Activated naive CD4-positive, alpha-beta T cell (primary cell): ENCODE measurements at places on chromosomes 11 and 22.

- DNase-seq: no peak
Measured at GRCh38 chr11:133935551-133935910, 21.2 kb downstream of the IGSF9B start.

DNA sequence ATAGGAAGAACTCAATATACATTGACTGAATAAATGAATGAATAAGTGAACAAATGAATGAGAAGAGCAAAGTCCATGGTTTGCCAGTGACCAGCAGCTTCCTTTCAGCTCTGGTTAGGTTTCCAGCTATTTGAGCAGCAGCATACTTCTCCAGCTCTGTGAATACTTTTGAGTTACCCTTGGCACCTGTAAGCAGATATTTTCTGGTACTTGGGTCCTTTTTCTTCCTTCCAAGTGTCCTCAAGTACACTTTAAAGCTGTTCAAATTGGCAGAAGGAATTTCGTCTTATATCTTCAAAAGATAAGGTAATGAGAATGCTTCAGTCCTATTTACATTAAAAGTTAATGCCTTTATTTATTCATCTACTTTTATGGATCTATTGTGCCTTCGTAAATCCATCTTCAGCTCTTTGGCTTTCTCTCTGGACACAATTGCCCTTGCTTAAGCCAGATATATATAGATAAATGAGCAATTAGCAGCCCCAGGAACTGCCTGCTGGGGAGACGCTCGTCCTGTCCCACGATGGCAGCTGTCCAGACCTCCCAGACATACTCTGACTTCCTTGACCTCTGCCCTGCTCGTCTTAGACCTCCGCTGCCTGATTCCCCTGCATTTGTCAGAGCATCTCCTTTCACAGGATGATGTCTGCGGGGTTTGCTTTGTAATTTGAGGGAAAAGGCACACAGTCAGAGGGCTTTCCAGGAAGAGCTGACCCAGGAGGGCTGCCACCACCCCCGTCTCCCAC lies 926.3 kb downstream of the OPCML start:
- DNase-seq: no peak

GRCh38 chr11:134082990-134083389 lies 14.1 kb downstream of the JAM3 start:
- no peak for DNase-seq

DNA sequence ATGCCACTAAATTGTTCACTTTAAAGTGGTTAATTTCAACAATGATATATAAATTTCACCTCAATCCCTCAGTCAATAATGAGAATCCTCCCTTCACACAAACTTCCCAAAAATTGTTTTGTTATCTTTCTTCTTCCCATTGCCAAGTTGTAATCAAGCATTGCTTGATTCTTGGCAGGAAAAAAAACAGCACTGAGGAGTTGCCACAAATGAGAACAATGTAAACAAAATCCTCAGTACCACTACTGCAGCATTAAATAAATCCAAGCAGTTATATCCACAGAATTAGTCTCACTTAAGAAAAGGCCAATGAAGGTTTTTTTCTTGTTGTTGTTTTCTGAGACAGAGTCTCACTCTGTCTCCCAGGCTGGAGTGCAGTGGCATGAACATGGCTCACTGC lies 38.2 kb downstream of the FAM168A start:
- DNase-seq: no peak

GRCh38 chr11:104531075-104531474 lies 367.1 kb upstream of the PDGFD start:
- no peak for DNase-seq
